ENCODE measurements at places on chromosomes 7 and 10.
A peak's percentile ranks its signal among the peaks of the same experiment; 100 is the strongest.

- no peak for DNase-seq
Measured at GRCh38 chr10:17007418-17007770, 122.2 kb downstream of the CUBN start.

GRCh38 chr7:134834689-134835462 is 55.4 kb downstream of the CALD1 start:
- no peak for DNase-seq

- no peak for DNase-seq
Measured at GRCh38 chr7:19146699-19147098, 1.5 kb upstream of the FERD3L start.

DNA sequence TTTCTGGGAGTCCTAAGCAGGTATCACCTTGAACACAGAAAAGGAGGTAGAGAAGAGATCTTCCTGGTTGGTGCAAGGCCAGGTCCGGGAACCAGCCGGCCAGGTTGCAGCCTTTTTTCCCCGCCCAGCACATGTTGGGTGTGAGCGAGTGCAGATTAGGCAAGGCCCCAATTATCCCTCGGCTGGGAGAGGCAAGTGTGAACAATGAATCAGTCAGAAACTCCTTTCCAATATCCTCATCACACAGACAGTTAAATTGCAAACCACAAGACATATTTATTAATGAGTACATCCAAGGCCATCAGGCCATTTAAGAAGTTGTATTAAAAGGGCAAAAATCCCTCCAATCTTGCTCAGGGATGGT is 115.0 kb upstream of the AFAP1L2 start:
- DNase-seq = no peak

- no peak for DNase-seq
Measured at GRCh38 chr7:11005202-11005601, 31.5 kb downstream of the PHF14 start.

DNA sequence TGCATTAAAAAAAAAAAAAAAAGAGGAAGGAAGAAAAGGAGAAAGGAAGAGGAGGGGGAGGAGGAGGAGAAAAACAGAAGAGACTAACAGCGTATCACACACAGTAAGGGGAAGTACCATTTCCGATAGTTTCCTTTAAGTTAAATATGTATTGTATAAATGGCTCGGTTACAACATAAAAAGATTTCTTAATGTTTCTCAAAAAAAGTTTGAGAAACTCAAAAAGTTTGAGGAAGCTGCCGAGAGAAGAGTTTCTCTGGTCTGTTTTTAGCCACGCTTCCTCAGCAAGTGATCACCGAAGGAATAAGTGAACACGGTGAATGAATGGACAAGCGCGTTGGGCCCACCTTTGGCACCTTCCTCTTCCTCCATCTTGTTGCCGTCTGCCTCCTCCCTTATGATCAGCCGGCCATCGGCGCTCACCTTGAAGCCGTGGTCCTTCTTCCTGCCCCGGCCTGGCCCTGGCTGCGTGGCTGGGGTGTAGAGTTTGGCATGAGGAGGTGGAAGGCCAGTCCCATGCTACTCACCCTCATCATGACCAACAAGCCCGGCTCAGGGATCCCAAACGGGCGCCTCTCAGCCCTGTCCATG is 31.3 kb upstream of the FRAT2 start:
- DNase-seq = no peak

GRCh38 chr7:134254311-134254710 is 62.4 kb downstream of the SLC35B4 start:
- DNase-seq = no peak

- DNase-seq = no peak
Measured at GRCh38 chr10:100738055-100738827, 7.1 kb upstream of the PAX2 start.

DNA sequence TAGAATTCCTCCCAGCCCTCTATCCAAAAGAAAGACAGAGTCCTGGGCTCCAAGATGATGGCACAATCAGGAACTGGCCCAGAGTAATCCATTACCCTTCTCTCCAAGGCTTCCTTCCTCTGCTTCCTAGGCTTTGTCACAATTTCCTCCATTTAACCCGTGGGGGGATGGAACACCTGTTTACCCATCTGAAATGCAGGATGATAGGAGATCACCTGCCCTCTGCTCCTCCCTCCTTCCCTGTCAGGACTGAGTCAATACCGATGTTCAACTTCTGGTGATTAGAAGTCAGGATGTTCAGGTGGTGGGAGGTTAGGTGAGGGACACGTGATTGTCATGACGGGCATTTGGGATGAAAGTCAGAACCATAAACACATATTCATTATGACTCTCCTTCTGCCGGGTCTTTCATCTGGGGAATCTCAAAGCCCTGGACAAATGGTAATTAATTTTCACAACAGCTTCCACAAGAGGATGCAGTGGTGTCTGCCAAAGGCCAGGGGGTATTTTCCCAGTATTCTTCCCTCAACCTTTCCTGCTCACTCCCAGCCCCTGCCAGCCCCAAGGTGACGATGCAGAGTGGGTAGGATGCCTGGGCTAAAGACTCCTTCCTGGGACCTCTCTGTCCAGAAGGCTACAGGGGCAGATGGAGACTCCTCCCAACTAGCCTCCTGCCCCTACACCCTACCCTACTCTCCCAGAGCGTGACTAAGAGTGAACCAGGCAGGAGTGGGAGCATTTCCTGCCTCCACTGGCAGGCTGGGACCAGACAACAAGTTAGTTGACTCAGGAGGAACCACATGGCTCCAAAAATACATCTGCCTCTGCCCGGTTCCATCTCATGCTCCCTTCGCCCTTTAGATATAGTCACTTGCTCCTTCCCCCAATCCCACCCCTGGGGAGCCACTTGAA is 27.9 kb downstream of the DUSP5 start:
- no peak for DNase-seq

DNA sequence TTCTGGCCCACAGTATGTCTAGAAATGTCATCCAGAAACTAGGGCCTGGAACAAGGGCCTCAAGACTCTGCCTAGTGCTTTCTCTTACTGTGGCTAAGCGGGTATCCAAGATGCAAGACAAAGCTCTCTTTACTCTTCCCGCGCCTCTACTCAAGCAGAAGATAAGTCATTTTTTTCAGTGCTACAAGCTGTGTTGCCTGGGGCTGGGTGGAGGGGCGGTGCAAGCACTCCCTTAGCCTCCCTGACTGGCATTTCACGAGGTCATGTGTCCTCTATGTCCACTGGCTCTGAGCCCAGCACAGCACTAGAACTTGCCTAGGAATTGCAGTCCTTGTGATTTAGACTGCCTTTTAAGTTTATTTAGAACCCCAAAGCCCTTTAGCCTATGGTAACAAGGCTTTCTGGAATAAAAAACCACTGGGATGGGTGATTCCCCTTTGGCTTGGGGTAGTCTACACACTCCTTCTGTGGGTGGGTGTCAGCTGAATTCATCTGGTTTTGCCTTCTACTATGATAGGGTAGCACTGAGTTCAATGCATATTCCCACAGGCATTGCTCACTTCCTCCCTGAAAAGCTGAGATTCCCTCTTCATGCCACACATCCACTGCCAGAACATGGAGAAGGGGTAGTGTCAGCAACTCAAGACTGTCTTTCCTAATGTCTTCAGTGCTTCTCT is 371.8 kb upstream of the KCND2 start:
- no peak for DNase-seq

- DNase-seq = no peak
Measured at GRCh38 chr10:81177651-81178244, 640.0 kb downstream of the SH2D4B start.

DNA sequence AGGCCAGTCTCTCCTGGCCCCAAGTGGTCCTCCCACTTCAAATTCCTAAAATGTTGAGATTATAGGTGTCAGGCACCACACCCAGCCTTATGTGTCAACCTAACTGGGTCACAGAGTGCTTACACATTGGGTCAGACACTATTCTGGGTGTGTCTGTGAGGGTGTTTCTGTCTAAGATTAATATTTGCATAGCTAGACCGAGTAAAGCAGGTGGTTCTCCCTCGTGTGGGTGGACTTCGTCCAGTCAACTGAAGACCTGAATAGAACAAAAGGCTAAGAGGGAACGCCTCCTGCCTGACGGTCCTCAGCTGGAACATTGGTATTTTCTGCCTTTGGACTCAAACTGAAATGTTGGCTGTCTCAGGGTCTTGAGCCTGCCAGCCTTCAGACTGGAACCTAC is 11.5 kb downstream of the PPIF start:
- no peak for DNase-seq

DNA sequence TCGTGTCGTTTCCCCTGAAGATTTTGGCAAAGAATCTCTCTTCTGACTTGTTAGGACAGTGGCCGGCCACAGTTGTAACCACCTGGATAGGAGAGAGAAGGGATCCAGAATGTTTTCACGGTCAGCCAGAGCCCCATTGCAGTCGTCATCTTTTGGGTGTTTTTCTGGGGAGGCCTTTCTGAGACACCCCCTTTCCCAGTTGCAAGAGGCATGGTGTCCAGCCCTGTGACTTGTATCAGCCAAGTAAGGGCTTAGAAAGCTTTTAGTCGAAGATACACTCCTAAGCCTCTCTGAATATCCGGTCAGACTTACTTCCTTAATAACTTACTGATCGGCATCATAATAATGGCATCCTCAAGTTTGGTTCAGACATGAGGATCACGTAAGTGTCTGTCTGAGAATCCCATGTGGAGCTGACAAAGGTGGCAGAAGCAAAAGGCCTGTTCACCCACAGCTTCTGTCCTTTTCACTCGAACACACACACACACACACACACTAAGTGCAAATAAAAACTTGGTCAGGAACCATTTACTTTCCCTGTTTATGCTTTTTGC is 435.7 kb upstream of the GALNT17 start:
- DNase-seq = peak; percentile 32

DNA sequence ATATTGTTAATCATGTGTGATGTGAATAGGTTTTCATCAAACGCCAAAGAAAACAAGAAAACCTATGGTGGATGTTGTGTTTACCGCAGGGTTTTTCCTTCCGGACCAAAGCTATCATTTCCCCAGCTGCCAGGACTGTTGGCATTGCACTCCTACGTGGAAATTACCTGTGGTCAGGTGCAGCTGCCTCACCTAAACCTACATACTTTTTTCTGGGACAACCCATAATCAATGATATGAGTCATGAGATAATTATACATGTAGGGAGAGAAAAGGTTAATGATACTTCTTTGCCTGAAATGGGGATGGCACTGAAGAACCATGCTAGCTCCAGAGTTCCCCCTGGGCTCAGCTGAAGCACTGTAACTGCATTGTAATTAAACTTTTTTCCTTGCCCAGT is 223.6 kb upstream of the SEMA3E start:
- DNase-seq = no peak

- DNase-seq = peak; percentile 95
Measured at GRCh38 chr7:47458057-47458456, 123.9 kb downstream of the TNS3 start.

DNA sequence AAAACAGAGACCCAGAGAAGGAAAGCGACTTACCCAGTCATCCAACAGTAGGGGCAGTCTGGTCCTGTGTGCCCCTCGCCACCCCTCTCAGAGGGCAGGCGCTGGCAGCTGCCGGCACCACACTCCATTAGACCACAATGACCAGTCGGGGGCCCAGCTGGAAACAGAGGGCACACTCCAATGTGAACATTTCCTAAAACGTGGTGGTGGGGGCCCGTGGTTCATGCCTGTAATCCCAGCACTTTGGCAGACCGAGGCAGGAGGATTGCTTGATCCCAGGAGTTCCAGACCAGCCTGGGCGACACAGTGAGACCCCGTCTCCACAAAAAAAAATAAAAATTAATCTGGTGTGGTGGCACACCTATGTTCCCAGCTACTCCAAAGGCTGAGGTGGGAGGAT is 912 bp upstream of the OAT start:
- no peak for DNase-seq

GRCh38 chr10:3982746-3983442 is 197.9 kb upstream of the KLF6 start:
- DNase-seq = no peak

DNA sequence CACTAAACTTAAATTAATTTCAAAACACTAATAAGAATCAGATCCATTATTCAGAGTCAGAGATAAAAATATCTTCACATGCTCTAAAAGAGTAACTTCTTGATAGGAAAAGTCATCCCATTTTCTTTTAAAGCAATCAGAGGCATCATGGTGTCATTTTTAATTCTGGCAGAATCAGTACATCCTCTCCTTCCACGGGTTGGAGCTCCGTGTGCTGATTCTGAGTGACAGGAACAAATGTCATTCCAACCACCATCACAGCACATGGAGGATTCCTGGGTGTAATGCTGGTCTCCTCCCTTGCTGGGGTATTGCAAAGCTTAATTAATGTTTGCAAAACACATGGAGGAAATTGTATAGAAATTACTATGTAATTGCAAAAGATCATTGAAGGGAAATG is 114.5 kb upstream of the IMMP2L start:
- no peak for DNase-seq

DNA sequence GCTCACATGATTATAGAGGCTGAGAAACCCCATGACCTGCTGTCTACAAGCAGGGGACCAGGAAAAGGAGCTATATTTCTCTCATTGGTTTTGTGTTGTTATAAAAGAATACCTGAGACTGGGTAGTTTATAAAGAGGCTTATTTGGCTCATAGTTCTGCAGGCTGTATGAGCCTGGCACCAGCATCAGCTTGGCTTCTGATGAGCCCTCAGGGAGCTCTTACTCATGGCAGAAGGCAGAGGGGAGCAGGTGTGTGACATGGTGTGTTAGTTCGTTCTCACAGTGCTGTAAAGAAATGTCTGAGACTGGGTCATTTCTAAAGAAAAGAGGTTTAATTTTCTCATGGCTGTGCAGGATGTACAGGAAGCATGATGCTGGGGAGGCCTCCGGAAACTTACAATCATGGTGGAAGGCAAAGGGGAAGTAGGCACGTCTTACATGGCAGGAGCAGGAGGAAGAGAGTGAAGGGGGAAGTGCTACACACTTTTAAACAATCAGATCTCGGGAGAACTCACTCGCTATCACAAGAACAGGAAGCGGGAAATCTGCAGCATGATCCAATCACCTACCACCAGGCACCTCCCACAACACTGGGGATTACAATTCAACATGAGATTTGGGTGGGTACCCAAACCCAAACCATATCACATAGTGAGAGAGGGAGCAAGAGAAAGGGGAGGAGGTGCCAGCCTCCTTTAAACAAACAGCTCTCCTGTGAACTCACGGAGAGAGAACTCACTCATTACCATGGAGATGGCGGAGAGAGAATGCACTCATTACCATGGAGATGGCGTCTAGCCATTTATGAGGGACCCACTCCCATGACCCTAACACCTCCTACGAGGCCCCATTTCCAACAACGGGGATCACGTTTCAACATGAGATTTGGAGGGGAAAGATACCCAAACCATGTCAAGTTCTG is 133.4 kb downstream of the JCAD start:
- DNase-seq = no peak

DNA sequence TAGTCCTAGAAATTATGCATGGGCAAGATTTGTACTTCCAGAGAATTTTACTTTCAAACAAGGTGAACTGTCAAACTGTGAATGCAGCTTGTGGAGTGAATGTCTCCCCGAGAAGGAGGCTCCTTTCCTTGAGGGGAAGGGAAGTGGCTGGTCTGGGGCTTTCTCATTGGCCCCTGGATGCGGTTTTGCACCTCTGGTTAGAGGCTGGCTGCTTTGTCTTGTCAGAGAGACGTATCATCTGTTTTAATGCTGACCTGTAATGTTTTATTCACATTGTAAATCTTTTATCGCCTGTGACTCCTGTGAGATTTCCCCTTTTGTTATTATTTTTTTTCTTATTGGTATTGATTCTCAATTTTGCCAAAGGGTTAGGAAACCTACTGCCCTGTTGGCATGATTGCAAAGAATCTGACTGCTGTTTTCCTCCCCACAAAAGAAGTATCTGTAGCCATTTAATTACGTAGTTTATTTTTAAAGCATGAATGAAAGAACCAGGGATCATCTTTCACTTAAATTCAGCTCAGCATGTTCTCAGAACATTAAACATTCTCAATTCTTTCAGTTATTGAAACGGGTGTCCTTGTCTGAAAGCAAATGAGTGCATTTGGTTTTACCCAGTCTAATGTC is 238.3 kb upstream of the NFE2L3 start:
- no peak for DNase-seq

GRCh38 chr10:113278664-113279063 is 274.2 kb upstream of the HABP2 start:
- DNase-seq = no peak
